ENCODE measurements at places on chromosomes 2 and 18.

GRCh38 chr2:83081826-83082690 lies 1377.0 kb downstream of the SUCLG1 start:
- peak; percentile 59 for DNase-seq

GRCh38 chr2:141856215-141856919 lies 274.4 kb downstream of the LRP1B start:
- no peak for DNase-seq

GRCh38 chr18:23837591-23837990 lies 148.3 kb downstream of the LAMA3 start:
- peak; percentile 83 for DNase-seq

GRCh38 chr2:137957033-137957432 lies 7.2 kb upstream of the HNMT start:
- peak; percentile 98 for DNase-seq

DNA sequence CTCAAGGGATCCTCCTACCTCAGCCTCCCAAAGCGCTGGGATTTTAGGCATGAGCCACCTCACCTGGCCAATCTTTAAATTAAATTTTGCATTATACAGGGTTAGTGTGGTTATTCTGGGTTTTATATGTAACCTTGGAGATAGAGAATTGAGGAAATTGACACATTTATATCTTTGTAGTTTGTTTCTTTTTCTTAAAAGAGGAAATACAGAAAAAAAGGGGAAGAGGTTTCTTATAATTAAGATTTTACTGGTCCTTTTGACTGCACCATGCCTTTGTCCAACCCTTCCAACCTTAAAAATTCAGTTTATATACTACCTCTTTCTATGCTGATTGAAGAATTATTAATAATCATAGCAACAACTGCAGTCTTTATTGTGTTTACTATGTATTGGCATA lies 210.1 kb upstream of the STON1 start:
- DNase-seq = no peak

GRCh38 chr2:219731173-219731572 lies 103.7 kb downstream of the SLC4A3 start:
- no peak for DNase-seq

GRCh38 chr18:6525604-6526003 lies 110.9 kb upstream of the L3MBTL4 start:
- DNase-seq = no peak

DNA sequence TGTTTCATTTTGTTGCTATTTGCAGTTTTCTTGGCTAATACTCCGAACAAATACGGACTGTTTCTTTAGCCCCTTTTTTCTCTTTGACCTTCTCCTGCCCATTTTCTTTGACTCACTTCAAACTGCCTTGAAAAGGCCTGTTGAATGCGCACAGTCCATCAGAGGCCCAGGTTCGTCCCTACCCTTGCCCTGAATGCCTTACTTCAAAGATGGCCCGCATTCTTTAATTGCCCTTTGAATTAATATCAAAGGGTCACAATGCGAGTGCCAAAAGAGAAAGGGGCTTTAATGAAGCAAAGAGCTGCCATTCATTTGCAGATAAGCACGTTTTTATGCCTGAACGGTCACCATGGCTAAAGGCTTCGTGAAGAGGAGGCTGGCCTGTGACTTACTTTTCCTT lies 29.7 kb downstream of the PAX3 start:
- no peak for DNase-seq
